Hypothalamus (tissue), 51 donors: ENCODE measurements at places on chromosomes 7 and 10.

GRCh38 chr10:122022276-122022675 is 33.3 kb downstream of the TACC2 start:
- DNase-seq = no peak

DNA sequence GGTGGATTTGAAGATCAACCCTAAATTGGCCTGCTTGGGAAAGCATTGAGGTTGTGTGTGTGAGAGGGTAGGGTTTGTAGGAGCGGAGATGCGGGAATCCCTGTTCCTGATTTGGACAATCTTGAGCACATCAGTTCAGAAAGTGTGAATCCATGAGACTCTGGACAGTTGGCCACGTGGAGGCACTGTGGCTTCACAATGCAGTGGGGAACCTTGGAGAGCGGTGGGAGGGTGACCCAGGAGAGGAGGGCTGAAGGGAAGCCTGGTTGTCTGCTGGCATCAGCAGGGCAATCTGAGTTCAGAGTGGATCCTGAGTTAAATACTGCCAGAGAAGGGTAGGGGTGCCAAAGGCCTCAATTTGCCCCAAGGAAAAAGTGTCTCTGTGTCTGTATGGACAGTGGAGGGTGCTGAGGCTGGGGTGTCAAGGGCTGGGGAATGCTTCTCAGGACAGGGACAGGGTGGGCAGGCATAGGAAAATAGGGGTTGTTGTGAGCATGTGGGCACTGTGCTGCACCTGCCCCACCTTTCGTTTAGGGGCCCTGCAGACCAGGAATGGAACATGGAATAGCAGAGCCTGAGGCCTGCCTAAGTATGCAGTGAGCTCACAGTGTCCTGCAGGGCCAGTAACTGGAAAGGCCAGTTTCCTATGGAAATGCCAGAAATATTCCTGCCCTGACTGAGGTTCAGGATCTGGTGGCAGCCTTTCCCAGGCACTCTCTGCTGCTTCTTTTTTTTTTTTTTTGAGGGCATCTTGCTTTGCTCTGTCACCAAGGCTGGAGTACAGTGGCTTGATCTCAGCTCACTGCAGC is 162.9 kb upstream of the PRSS58 start:
- DNase-seq = no peak

DNA sequence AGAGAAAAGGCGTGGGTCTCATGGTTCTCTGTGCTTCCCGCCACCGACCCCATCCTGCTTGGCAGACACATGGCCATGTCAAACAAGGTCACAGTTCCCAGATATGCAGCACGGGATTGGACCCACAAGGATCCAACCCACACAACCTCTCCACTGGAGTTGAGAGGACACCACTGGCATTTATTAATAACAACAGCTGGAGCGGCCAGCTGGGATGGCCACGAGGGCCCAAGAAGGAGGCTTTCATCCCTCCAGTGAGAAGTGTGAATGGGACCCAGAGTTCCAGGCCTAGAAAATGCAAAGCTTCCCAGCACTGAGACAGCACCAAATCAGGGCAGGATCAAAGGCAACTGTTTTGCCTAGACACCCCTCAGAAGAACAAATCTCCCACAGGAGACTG is 31.5 kb downstream of the FGFR2 start:
- no peak for DNase-seq

DNA sequence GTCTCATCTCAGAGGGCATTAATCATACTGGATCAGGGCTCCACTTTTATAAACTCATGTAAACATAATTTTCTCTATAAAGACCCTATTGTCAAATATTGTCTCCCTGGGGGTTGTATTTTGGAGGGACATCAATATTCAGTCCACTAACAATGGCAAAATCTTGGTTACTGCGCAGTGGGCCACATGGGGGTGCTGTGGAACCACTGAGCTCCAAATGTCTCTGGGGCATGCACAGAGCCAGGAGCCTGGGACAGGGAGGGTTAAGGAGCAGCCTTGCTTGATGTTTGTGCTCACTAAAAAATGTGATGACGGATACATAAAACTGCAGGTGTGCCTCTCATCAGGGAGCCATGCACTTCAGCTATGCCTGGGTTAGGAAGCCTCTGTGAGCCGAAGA is 62.1 kb upstream of the PRSS58 start:
- DNase-seq = no peak

- no peak for DNase-seq
Measured at GRCh38 chr10:8800426-8800825, 745.9 kb downstream of the GATA3 start.

DNA sequence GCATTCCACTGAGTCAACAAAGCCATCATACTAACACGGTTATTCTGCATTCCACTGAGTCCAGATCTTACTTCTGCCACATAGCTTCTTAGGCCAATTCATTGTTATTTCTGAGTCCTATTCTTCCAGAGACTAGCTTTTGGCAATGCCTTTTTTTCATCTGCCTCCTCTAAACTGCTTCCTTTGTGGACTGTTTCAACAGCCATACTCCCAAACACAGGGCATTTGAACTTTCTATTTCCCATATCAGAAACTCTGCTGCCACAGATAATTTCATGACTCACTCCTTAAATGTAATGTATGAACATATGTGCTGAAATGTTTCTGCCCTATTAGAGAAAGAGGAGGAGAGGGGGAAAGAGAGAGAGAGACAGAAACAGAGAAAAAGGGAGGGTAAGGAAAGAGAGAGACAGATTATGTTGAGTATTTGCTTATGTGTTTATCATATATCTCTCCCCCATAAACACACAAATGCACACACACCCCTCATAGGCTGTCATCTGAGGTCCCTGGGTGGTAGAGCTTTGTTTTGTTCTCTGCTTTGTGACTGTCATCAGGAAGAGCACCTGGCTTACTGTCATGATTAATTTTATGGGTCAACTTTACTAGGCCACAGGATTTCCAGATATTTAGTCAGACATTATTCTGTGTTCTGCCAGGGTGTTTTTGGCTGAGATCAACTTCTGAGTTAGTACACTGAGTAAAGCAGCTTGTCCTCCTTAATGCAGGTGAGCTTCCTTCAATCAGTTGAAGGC is 308.0 kb upstream of the KCND2 start:
- no peak for DNase-seq

DNA sequence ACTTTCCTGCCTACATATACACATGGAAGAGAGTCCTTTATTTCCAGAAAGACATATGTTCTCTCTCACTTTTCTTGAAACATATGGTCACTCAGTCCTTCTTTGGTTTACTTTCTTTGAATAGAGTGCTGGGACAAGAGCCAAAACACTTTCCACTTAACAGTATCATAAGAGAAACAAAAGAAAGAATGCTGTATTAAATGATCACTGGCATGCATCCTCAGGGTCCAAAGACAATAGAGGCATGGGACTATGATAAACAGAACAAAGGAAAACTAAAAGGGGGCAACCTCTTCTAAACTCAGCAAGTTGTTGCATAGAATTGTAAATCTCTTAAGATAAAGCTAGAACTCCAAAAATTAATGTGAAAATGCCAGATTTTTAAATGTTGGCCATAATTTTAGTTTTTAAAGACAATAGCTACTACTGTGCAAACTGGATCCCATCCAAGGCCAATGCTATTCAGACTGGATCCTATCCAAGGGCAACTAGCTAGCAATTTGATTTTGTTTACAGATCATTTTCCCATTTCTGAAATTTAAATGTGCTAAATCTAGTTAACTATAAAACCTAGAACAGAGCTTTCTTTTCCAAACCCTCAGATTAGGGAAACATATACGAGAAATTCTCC is 687.5 kb downstream of the SORCS3 start:
- no peak for DNase-seq
